Esophagus squamous epithelium (tissue), 5 donors: ENCODE measurements at places on chromosomes 7 and 10.

DNA sequence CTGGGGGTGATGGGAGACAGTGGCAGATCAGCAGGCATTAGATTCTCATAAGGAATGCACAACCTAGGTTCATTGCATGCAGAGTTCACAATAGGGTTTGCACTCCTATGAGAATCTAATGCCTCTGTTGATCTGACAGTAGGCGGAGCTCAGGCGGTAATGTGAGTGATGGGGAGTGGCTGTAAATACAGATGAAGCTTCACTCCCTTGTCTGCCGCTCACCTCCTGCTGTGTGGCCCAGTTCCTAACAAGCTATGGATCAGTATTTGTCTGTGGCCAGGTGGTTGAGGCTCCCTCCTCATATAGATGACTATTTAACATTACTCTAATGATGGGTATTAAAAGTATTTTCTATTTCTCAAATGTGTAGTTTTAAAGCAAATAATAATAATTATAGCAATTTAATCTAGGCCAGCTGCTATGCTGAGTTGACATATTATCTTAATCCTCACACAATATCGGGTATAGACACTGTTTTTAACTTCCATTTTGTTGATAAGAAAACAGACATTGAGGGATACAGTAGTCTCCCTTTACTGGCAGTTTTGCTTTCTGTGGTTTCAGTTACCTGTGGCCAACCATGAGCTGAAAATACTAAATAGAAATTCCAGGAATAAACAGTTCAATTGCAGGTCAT, 39.9 kb downstream of the KIF20B start:
- DNase-seq = no peak

DNA sequence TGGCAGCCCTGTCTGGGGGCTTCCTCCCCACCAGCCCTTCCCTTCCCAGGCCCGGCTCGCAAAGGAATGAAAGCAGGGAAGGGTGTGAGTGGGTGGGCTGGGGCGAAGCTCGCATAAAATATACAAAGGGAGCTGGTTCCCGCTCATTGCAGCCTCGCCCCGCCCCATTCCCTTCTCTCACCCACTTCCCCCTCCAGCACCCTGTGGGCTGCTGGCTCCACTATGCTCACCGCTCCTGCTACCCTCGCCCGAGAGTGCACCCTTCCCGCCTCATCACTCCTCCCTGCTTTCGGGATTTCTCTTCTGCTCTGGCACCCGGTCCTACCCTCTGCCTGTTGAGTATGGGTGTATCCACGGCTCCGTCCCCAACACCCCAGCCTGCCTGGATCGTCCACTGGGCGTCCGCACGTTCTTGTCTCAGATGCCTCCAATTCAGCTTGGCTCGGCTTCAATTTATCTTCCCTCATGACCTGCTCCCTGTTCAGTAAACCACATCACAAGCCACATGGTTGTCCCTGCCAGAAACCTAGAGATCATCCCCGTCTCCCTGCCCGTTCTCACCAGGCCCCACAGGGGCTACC, 14.4 kb upstream of the TTYH3 start:
- DNase-seq = no peak

- no peak for DNase-seq
Measured at GRCh38 chr10:121819049-121819448, 108.8 kb downstream of the ATE1 start.

DNA sequence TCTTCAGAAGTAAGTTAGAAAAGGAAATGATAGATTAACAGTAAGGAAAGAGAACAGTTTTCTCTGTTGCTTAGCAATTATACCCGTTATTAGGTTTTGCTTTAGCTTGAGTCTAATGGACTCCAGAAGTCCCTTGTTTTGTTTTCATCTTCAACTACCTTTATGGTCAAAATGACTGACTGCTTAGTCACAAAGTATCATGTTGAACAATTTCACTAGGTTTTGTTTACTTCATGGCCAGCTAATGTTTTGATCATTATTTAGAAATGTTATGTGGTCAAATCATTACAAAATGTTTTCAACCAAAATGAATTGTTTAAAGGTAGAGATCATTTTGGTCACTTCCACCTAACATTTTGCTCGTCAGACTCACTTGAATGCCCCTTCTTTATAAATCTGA, 1.9 kb downstream of the UBN2 start:
- DNase-seq = no peak

- no peak for DNase-seq
Measured at GRCh38 chr10:93452143-93452542, 30.0 kb downstream of the MYOF start.

GRCh38 chr10:97267671-97268070, 24.8 kb downstream of the ARHGAP19 start:
- no peak for DNase-seq

- no peak for DNase-seq
Measured at GRCh38 chr7:47661051-47661714, 79.3 kb upstream of the TNS3 start.

- DNase-seq = no peak
Measured at GRCh38 chr10:98028168-98028770, 2.2 kb downstream of the CRTAC1 start.
